ENCODE measurements at places on chromosomes 1 and 21. TPM values are rescaled to one million over a fixed set of nuclear protein-coding genes. Genes with fewer than 3 reads are reported as not detected.

DNA sequence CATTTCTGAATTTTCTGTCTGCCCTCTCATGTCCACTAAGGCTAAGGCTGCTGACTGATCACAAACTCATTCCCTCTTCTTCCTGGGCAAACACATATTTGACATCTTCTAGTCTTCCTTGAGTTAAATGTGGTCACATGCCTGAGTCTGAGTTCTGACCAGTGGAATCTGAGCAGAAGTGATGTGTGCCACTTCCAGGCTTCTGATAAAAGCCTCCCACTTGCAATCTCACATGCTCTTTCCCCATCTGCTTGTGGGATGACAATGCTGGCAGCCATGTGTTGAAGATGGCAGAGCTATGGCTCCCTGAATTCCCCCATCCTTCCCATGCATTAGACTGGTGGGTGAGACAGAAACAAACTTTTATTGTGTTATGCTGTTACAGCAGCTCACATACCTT is 149.9 kb upstream of the ZNF648 start:
- DNase-seq, result no peak

Gene BOLA1
- total RNA-seq, result 2.0 TPM

DNA sequence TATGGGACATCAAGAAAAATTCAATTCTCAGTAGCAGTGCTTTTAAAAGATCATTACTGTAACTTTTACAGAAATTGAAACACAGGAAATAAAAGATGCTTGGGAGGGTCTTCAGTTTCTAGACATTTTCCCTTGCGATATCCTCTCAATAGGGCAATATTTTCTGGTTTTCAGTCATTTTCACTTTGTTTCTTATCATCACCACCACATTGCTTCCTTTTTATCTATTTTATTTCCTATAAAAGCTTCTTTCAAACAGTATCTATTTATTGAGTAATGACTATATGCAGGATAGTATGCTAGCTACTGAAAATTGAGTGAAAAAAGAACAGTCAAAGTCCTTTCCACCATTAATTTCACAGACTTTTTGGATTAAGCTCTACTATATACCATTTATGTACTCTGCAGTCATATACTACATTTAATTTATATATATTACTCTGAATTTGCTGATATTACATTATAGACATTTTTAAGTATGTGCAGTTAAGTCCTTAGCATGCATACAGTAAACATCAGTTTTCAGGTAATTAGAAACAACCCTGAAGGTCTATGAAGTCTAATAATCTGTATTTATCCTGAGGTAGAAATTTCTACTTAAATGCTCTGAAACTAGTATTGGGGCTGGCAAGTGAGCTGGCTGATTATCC is 18.7 kb downstream of the TRMT1L start:
- DNase-seq, result no peak

DNA sequence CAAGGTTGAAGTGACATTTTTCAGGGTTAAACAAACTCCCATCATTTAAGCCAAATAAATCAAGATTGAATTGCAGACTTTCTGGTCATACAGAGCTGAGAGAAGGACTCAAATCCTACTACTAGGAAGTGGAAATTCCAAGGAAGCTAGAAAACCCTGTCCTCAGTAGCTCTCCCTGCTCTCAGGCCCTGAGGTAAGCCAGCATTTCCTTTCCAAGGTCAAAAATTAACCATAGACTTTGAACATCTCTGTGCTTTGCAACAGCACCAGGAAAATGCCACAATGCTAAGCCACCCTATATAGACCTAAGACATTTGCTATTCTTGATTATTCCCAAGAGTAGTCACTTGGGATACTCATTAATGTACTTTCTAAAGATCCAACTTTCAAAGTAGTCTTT is 45.1 kb downstream of the LUZP1 start:
- DNase-seq, result no peak

GRCh38 chr21:32163386-32163785 is 115.5 kb downstream of the MIS18A start:
- DNase-seq, result no peak

GRCh38 chr1:230632273-230632873 is 9.9 kb upstream of the COG2 start:
- peak; percentile 92 for DNase-seq

DNA sequence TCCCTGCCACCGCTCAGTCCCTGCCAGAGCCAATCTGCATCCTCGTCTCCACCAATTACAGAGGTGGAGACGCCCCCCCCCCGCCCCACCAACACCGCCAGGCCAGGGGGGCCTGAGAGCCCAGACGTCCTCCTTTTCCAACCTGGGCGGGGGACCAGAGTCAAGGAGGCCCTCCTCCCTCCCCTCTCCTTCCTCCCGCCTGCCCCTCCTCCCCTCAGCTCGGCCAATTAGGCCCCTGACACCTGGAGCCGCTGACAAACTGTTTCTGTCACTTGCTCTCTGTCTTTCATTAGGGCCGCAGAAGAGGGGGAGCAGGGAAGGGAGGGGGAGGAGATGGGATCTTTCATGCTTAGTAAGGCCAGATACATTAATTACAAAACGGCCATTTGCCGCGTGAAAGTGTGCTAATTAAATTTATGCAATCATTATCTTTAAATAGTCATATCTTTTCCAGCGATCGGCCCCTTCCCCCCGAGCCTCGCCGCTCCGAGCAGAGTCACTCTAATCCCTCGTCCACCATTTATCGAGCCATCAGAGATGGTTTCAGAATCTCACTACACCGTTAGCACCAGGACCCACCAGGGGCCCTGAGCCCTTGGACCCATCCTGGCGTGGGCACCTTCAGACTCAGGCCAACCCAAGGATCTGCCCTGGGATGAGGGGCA is 94.7 kb downstream of the PAX7 start:
- DNase-seq, result no peak

GRCh38 chr1:61375082-61375880 is 292.9 kb downstream of the NFIA start:
- DNase-seq, result no peak

Gene CFAP74
- not detected for total RNA-seq

DNA sequence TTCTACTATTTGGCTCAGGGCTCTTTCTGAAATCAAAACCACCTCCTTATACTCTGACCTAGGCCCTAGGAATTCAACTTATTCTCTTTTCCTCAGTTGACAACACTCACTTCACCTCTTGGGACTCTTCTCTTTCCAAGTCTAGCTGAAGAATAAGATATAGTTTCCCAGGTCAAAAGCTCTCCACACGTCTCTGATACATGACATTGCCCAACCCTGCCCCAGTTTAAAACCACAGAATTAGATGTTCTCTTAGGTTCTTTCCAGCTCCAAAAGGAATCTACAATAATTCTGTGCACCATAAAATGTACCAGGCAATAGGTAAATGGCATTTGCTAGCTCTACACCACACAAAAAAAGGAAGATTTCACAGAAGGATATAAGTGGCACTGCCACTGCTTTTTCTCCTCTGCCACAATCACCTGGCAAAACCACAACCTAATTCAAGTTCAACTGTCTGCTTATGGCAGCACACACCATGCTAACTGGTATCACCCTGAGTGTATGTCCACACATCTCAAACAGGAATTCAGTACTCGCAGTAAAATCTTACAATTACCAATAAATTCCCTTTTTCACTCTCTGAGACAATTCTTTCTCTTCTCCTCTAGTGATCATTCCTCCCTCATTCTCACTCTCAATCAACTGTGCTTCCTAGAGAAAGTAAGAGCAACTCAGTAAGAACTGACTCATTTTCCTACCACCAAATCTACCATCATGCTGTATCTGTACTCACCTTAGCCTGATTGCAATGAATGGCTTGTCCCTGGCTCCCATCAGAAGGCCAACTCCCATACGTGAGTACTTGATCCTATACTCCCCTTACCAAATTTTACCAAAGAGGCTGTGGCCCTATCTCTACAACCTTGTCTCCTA is 27.3 kb downstream of the ZBTB8OS start:
- no peak for DNase-seq

GRCh38 chr1:168535536-168535935 is 8.3 kb downstream of the XCL2 start:
- no peak for DNase-seq

Gene RAB7B
- 0.85 TPM for total RNA-seq

DNA sequence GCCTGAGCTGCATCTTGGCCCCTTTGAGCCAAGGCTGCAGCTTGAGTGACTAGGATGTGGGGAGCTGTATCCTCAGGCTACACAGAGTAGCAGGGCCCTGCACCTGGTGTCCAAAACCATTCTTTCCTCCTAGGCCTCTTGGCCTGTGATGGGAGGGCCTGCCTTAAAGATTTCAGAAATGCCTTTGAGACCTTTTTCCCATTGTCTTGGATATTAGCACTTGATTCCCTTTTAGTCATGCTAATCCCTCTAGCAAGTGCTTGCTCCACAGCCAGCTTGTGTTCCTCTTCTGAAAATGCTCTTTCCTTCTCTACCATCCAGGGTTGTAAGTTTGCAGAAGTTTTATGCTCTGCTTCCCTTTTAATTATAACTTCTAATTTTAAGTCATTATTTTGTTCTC is 21.7 kb upstream of the KIRREL1 start:
- no peak for DNase-seq

DNA sequence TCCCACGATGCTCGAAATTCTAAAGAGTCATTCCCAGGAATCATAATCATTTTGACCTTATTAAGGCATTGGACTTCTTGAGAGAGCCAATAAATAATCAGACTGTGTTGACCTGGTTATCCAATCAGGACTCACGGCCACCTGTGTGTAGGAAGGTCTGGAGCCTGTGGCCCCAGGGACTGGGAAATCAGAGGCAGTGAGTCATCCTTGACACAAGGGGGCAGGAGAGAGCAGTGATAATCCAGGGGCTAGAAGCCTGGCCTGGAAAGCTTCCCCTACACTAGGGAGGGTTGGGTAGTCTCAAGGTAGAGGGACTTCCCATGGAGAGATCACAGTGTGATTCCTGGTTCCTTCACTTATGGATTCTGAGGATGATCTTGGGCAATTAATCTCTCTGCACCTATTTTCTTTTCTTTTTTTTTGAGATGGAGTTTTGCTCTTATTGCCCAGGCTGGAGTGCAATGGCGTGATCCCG is 4.7 kb downstream of the MR1 start:
- peak; percentile 35 for DNase-seq

Gene RAVER2
- total RNA-seq, result 20.5 TPM

Gene ZNF687
- total RNA-seq, result 14.6 TPM

- DNase-seq, result no peak
Measured at GRCh38 chr21:41660748-41661147, 106.1 kb downstream of the RIPK4 start.

DNA sequence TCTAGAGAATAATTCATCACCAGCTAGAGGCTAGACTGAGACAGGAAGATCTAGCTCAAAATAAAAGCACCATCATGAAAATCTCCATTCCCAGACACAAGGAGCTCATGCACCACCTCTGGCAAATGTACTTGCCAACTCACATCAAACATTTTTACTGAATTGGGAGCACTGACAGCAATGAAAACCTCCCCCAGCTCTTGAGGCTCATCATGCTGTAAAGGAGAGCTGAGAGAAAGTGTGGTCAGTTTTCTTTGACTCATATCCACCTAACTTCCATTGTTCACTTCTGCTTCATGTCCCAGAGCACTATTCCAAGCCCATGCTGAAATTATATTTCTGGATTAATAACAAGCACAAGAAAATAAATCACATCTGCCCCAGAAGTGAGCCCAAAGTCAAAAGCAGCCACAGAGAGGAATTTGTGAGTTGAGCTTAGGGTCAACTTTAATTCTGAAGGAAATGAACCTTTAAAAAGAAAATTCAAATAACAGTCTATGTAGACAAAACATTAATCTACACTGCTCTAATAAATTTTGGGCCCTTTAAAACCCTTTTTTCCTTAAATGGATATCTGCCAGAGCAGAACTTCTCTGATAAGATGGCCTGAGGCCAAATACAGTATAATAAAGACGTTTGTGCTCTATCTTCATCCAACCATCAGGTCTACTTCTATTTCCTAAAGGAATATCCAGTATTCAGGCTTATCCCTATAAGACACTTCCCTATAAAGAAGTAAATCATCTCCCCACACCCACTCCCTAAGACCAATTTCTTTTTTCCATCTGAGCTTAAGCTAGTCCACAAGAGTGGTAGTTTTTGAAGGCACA is 85.9 kb upstream of the ADAM30 start:
- no peak for DNase-seq

Gene RCAN1
- total RNA-seq, result 21.6 TPM

- peak; percentile 93 for DNase-seq
Measured at GRCh38 chr1:155324037-155324716, 3.5 kb downstream of the RUSC1 start.

DNA sequence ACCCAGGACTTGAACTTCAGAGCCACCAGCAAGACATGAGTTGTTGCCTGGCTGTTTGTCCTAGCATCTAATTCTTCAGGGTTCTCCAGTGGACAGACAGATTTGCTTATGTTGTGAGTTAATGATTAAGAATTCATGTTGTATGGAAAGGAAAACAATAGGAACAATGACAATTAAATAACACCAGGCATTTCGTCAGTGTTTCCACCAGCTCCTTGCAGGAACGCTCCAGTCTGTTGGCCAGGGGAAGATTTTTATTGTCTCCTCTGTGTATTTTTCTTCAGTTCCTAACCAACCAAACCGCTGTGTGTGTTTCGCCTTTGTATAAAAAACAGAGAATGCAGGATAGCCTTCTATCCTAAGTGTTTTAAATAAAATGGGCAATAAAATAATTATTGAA is 64.4 kb upstream of the PTGFR start:
- no peak for DNase-seq

Gene LMX1A
- not detected for total RNA-seq

- DNase-seq, result no peak
Measured at GRCh38 chr1:67721650-67722291, 36.8 kb downstream of the GADD45A start.

Gene OR10R2
- not detected for total RNA-seq

GRCh38 chr1:153513023-153513422 is 22.8 kb downstream of the S100A6 start:
- no peak for DNase-seq

GRCh38 chr1:54763816-54764132 is 549 bp downstream of the PARS2 start:
- no peak for DNase-seq

DNA sequence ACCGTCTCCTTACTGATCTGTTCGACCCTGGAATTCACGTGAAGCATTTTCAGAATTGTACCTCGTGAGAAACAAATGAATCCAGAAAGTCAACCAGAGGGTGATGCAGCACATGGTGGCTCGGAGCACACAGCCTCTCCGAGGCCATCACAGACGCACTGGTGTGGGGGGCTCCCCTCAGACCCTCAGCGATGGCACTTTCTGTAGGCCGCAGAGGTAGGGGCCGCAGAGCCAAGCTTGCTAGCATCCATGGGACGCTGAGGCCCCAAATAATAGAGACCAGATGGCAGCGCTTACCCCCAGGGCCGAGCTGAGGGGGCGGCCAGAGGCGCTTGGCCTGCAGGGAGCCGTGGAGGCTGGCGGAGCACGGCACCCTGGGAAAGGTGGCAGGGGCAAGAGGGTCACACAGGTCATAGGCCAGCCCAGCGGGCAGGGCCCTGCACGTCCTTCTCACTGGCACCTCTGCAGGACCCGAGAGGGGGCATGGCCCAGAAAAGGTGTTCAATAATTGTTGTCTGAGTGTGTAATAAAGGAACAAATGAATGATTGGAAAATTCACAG is 28.1 kb upstream of the COL6A2 start:
- DNase-seq, result no peak

Gene FASLG
- not detected for total RNA-seq

Gene KIAA0040
- total RNA-seq, result not detected

DNA sequence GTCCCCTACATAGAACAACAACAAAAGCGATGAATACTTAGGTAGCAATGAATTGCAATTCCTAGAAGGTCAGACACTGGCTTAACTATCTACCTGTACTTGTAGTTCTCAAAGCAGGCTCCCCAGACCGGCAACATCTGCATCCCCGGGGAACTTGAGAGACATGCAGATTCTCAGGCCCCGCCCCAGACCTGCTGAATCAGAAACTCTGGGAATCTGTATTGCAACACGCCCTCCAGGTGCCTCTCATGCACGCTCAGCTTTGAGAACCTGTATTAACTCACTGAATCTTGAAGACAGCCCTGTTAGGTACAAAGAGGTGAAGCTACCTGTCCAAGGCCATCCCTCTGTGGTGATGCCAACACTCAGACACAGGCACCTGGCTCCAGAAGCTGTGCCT is 128.1 kb downstream of the KAZN start:
- no peak for DNase-seq
